Motor neuron (in vitro differentiated cells): ENCODE measurements at places on chromosomes 5 and 9.

- ATAC-seq: no peak
Measured at GRCh38 chr9:129235931-129236331, 57.9 kb upstream of the IER5L start.

DNA sequence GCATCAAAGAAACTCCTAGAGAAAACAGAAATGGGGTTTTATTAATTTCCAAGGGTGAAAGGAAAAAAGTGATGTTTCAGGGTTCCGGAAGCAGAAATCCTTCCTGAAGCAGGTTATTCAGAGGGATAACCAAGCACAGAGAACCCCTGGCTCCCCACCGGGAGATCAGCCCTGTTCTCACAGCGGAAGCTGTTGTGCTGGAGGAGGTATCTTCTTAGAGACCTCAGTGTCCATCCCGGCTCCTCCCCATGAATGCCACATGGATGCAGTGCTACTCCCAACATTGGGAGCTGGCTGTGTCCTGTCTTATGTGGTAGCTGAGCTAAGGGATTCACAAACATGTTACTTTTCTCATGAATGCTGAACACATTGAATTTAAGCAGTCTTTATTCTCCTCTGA lies 80.9 kb upstream of the IRX2 start:
- ATAC-seq: no peak

- no peak for ATAC-seq
Measured at GRCh38 chr9:109775516-109775915, 4.5 kb upstream of the PALM2AKAP2 start.

DNA sequence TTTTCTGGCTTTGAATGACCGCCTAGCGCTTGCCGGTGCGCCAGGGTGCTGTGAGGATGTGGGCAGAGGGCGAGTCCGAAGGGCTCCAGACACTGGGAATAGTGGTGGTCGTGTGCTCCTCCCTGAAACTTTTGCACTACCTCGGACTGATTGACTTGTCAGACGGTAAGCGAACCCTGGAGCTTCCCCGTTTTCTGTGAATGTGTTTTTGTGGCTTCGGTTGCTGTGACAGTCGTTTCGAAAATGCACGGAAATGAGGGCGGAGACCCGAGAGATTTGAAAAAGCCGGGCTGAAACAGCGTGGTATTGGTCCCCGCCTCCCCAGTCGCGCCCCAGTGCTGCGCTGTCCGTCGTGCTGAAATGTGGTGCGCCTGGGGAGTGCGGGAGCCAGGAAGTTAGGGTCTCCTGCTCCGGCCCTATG lies 102.5 kb upstream of the GABRP start:
- ATAC-seq: peak; percentile 76
